ENCODE measurements at places on chromosomes 4 and X. TPM values are rescaled to one million over a fixed set of nuclear protein-coding genes. Genes with fewer than 3 reads are reported as not detected.

GRCh38 chr4:66636349-66636748 lies 909.0 kb downstream of the CENPC start:
- no peak for DNase-seq

- DNase-seq: no peak
Measured at GRCh38 chrX:49247346-49247745, 12.1 kb downstream of the CCDC22 start.

- DNase-seq: no peak
Measured at GRCh38 chr4:120718979-120719566, 203.5 kb downstream of the PRDM5 start.

The HELT gene
- not detected for polyA plus RNA-seq

- no peak for DNase-seq
Measured at GRCh38 chr4:3707423-3708102, 58.6 kb upstream of the ADRA2C start.

The ADGRL3 gene
- polyA plus RNA-seq: 19.5 TPM

DNA sequence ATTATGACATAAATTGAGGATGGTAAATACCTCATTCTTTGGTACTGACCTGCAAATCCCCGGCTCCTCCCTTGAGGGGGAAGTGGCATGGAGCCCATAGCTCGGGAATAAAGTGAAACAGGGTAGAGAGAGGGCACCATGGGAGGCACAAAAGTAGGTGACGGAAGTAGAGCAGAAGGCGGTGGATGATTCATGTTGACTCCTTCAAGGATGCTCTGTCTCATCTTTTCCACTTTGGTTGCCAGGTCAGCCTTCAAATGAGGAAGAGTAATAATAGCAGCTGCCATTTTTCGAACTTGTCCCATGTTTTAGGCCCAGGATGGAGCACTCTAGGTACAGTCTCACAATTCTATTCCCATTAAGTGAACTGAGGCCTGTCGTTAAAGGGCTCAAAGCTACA lies 41.4 kb upstream of the PHF8 start:
- no peak for DNase-seq

The NPNT gene
- polyA plus RNA-seq: 151 TPM

DNA sequence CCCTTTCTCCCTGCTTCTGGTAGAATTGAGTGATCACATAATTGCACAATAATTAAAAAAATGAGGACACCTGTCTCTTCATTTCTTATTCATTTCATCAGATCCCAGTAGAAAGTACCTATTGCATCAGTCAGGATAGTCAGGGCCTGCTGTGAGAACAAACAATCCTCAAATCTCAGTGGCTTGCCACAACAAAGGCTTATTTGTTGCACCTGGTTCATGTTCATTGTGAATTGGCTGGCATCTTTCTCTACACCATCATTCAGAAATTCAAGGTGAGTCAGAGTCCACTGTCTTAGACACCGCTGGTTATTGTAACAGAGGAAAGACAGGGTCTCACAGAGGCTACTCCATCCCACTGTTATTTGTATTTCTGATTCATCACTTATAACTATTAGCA lies 409.8 kb downstream of the STIM2 start:
- DNase-seq: no peak

The DNAAF6 gene
- polyA plus RNA-seq: not detected

The PLS3 gene
- 76.7 TPM for polyA plus RNA-seq

The DIAPH2 gene
- polyA plus RNA-seq: 8.2 TPM

DNA sequence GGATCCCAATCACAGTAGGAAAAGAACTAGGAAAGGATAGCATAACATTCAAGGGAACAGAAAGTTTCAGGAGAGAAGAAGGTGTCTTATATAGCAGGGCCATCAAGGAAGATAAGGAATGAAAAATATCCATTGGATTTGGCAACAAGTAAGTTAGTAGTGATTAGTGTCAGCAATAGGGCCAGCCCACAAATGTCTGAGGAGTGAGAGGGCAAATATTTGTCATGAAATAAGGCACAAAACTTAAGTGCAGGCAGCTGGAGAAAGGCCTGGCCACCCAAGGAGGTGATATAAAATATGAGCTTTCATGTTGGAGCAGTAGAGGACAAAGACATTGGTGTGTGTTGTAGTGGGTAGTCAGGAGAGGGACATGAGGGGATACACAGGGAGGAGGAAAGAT lies 132.1 kb downstream of the COL4A6 start:
- no peak for DNase-seq

- DNase-seq: no peak
Measured at GRCh38 chr4:99572527-99573240, 1.9 kb upstream of the MTTP start.

DNA sequence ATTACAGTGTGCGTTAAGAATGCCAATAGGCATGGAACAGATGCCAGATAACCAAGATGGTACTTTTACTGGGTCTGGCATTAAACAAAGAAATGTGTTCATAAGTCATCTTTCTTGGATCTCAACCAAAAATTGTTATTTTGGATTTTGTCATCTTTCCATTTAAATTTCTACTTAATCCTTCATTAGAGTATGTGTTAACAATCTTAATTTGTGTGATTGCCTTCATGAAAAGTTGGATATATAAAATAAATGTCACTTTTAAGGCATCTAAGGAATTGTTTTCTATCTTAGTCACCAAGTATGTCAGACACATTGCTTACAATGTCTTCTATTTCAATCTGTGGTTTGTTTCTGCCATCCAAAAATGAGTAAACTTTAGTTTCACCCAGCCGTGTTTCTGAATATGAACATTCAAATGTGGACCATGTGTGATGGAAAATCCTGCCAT lies 87.5 kb downstream of the PALLD start:
- no peak for DNase-seq

- no peak for DNase-seq
Measured at GRCh38 chr4:78296261-78296660, 239.1 kb downstream of the FRAS1 start.

All from forelimb muscle (tissue), 1 donor.